ENCODE measurements at places on chromosomes 16 and 17.

GRCh38 chr17:59155439-59156177 is at the start of gene PRR11:
Gene PRR11, plus strand, starts transcription at chr17:59155746. Its CDS starts 14,007 bp downstream, at chr17:59169753.
- DNase-seq: peak; percentile 99

DNA sequence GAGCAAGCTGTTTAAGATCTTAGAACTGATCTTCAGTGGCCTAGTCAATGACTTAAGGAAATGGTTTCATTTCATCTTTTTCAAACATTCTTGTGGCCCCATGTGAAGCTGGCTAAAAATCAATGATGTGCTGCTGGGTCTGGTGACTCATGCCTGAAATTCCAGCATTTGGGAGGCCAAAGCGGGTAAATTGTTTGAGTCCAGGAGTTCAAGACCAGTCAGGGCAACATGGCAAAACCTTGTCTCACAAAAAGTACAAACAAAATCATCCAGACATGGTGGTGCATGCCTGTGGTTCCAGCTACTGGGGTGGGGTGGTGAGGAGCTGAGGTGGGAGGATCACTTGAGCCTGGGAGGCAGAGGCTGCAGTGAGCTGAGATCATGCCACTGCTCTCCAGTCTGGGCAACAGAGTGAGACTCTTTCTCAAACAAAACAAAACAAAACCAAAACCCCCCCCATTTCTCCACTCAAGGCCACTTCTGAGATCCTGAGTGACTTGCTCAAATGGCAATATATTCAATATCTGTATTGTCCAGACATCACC is 17.4 kb upstream of the COL1A1 start:
- no peak for DNase-seq

DNA sequence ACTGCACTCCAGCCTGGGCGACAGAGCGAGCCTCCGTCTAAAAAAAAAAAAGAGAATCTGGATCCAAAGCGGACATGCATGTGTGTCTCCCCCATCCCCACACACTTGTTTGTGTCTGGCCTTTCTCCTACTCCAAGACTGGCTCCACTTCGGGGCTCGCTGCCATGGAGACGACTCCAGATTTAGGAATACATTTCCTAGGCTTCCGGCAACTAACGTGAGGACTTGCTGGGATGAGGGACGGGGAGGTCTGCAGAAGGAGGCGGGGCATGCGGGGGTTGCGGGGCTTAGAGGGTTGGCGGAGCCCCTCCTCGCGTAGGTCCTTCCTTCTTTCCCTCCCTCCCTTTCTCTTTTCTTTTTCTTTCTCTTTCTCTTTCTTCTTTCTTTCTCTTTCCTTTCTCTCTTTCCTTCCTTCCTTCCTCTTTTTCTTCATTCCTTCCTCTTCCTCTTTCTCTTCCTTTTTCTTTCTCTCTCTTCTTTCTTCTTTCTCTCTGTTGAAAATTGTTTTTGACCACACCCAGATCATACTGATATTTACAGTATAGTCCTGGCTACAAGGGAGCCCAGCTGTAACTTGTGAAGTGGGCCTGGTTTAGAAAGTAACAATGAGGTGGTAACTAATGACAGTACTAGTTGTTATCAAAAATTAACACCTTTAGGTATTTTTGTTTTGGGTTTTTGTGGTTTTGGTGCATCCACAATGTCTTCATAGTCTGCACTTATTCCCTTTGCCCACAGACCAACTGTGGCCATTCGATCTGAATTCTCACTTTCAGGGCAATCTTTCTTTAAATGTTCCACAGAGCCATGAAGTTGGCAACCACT is 25.2 kb downstream of the MIS12 start:
- DNase-seq: peak; percentile 61

DNA sequence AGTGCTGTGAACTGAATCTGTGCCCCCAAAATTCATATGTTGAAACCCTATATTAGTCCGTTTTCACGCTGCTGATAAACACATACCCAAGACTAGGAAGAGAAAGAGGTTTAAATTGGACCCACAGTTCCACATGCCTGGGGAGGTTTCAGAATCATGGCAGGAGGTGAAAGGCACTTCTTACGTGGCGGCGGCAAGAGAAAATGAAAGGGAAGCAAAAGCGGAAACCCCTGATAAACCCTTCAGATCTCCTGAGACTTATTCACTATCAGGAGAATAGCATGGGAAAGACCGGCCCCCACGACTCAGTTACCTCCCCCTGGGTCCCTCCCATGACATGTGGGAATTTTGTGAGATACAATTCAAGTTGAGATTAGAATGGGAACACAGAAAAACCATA is 3.7 kb upstream of the SPDYE4 start:
- no peak for DNase-seq

DNA sequence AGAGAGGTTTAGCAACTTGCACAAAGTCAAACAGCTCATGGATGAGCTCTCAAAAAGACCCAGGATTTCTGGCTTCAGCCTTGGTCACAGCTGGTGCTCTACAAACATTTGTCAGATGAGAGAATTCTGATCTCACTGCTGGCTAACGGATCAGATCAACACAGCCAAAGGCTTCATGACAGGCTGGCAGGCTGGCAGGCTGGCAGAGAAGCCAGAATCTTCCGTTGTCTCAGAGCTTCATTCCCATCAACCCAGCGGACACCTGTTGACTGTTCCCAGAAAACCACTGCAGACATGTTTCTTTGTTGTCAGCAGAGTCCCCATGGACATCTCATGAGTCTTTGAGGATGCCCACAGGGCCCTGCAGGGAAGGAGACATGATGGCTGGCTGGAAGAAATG is 303.8 kb upstream of the ASIC2 start:
- no peak for DNase-seq

GRCh38 chr17:7790150-7790549 is 43.9 kb upstream of the KDM6B start:
- DNase-seq: no peak

- no peak for DNase-seq
Measured at GRCh38 chr16:48234630-48235029, 9.5 kb upstream of the LONP2 start.

DNA sequence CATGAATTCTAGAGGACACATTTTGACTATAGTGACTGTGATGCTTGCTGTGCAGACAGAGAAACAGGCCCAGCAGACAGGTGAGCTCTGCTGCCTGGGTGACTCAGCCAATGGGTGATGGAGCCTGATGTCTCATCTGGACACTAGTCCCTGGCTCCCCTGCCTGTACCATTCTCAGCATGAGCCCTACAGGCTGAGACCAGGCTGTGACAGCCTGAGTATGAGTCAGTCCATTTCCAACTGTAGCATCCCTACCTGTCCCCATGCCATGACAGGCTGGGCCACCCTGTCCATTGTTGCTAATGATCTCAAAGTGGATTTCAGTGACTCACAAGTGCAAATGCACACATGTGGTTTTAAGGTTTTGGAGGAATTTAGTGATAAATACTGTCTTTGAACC is 102.5 kb upstream of the EEF2KMT start:
- DNase-seq: no peak

- no peak for DNase-seq
Measured at GRCh38 chr16:85428168-85428898, 184.8 kb upstream of the GSE1 start.

GRCh38 chr16:83599789-83600462 is 207.9 kb upstream of the HSBP1 start:
- DNase-seq: no peak

GRCh38 chr17:1752425-1753262 is 9.2 kb upstream of the SERPINF1 start:
- peak; percentile 40 for DNase-seq

DNA sequence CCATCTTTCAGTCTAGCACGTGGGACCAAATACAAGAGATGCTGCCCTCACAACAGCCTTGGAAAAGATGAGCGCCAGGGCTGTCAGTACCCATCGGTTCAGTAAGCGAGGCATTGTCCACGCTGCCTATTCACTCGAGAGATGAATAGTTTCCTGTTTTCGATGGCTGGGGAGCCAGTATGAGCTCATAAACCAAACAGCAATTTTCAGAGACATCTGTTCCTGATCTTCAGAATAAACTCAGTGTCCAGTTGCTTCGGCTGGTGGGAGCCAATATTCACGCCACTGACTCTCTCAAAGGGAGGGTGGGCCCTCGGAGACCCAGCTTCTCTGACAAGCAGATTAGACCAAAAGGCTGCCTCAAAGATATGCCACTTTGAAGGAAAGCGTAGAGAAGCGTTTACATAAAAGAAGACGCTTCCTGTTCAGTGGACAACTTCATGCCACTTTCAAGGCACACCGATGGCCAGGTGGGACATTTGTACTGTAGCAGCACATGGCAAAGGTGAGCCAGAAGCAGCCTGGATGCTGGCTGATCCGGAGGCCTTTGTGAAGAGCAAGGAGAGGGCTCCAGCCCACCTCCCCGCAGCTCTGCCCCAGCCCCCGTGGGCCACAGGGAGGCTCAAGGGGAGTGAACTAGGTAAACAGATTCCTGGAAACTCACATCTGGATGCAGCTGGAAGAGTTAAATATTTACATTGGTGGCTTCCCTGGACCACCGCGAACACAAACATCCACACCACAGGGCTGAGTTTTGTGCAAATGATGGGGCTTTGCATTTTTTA is 6.0 kb downstream of the TIMM22 start:
- peak; percentile 49 for DNase-seq

GRCh38 chr16:75787440-75787839 is 61.1 kb upstream of the CPHXL start:
- DNase-seq: no peak

- no peak for DNase-seq
Measured at GRCh38 chr17:63537001-63537400, 13.3 kb upstream of the DCAF7 start.

DNA sequence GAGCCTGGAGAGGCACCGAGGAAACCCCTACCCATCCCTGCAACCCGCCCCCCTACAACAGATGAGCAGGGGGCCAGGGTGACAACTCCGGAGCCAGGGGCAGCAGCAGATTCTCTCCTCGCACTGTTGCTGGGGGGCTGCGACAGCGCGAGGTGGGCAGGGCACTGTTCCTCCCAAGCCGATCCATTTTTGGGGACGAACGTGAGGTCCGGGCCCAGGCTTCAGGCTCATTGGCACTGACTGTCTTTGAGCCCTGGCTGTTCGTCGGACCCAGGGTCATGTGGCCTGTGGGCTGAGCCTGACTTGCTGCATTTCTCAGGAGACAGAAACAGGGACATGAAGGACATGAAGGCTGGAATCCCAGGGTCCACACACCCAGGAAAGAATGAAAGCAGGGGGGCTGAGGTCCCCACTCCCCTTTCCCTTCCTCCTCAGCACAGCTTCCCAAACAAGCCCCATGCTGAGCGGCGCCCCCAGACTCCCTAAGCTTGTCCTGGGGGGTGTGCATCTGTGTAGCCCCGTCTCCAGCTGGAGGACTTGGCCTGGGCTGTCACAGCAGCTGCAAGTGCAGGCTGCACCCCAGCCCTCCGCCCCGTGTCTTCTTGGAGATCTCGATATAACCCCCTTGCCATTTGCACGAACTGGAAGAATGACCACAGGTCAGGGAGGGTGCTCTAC is 18.7 kb downstream of the CEP295NL start:
- no peak for DNase-seq

DNA sequence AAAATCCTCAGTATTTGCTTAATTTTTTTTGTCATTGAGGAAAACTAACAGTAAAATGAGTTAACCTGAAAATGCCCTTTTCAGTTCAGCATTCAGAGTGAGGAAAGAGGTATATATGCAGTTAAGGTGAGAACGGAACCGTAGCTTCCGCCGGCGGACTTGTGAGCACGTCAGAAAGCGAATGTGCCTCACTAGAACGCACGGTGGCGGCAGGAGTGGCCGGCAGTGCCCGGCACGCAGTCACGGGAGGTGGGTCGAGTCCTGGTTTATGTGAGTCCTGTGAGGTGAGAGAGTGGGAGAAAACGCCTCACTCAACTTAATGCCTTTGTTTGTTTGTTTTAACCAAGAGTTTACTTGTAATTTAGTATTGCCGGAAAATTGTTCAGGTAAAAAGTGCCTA is 6.1 kb downstream of the SEC14L1 start:
- peak; percentile 74 for DNase-seq

DNA sequence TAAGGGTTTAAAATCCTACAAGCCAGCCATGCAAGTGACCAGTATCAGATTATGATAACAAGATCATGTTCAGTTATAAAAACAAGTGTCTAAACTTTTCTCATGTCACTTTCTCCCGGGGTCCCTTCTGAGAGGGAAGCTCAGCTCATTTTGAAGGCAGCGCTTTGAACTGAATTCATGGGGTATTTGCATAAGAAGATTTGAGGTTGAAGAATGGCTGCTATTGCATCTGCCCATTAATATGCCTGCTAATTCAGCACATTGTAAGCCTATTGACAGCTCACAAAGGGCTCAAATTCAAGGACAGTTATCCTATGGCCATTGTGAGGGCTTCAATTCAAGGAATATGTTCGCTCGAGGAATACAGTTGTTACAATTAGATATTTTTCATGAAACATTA is 290.2 kb upstream of the IRX3 start:
- no peak for DNase-seq

- DNase-seq: no peak
Measured at GRCh38 chr16:12611006-12611477, 192.6 kb downstream of the CPPED1 start.

DNA sequence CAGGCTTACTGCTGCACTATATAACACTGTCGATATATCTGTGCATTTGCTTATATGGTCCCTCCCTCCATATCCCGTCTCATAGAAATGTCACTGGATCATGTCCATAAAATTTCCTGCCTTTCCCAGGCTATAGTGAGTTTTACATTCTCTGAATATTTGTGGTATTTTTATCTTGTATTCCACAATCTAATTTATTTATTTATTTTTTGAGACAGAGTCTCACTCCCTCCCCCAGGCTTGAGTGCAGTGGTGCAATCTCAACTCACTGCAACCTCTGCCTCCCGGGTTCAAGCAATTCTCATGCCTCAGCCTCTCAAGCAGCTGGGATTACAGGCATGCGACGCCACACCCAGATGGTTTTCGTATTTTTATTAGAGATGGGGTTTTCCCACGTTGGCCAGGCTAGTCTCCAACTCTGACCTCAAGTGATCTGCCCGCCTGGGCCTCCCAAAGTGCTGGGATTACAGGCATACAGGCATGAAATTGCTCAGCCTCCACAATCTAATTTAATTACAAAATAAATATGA is 12.9 kb downstream of the TRIM37 start:
- no peak for DNase-seq

- no peak for DNase-seq
Measured at GRCh38 chr17:41680426-41681040, 8.2 kb upstream of the EIF1 start.

DNA sequence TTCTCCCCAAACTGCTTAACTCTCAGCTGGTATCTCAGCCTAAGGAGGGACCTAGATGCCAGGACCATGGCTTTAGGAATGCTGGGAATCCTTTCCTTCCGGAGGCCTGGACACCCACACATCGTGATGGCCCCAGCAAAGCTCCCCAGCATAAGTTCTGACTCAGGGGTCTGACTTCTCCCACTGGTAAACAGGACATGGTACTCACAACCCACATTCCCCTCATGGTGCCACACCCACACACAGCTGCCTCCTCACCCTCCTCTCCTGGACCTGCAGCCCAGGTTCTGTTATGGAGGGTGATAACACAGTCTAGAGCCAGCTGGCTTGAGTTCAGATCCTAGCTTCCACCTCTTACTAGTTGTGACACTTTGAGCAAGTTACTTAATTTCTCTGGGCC is 719 bp upstream of the RNF227 start:
- DNase-seq: no peak

- DNase-seq: no peak
Measured at GRCh38 chr17:29089601-29090044, 46.7 kb downstream of the PIPOX start.
